CD4-positive, alpha-beta T cell treated with Interferon gamma for 1 hour (primary cell): ENCODE measurements at places on chromosomes 5 and 9.

- no peak for DNase-seq
These were observed 148.3 kb upstream of the GHR start for GRCh38 chr5:42274913-42275312.

GRCh38 chr5:123044926-123045617 is 8.5 kb upstream of the PPIC start:
- no peak for DNase-seq

DNA sequence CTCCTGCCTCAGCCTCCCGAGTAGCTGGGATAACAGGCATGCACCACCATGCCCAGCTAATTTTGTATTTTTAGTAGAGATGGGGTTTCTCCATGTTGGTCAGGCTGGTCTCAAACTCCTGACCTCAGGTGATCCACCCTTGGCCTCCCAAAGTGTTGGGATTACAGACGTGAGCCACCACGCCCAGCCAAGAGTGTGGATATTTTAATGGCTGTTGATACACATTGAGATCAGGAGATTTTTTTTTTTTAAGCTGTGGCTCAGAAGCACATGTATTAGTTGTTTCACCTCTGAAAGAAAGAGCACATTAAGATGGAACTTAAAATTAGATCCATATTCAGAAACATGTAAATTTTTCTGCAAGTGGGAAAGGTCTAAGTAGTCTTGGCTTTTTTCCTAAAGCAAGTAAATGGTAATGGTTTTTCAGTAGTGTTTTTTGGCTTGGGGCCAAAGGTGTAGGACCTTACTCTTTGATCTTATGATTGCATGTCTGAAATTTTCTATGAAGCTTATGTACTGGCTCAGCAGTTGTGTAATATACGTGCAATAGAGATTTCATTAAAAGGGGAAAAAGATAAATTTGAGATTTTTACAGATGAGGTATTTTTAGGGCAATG is 9.9 kb downstream of the RBM27 start:
- no peak for DNase-seq

- DNase-seq: no peak
These were observed 44.0 kb downstream of the FREM1 start for GRCh38 chr9:14866200-14866749.

GRCh38 chr5:169934990-169935389 is 45.3 kb downstream of the INSYN2B start:
- no peak for DNase-seq

- DNase-seq: no peak
These were observed 589.2 kb upstream of the KLF4 start for GRCh38 chr9:108078811-108079210.

- DNase-seq: peak; percentile 38
These were observed 21.3 kb downstream of the CCDC69 start for GRCh38 chr5:151202381-151203139.
